K562 (cell line): ENCODE measurements at places on chromosomes 6 and 20.

GRCh38 chr6:36378936-36379335 lies 8.5 kb downstream of the ETV7 start:
- no peak overlapping the region for H3K27ac ChIP-seq
- H3K4me3 ChIP-seq: no peak overlapping the region
- H3K27me3 ChIP-seq: peaks cover 48% of the 10 kb centered on the region

- no peaks in the 10 kb centered on the region for H3K27me3 ChIP-seq
- no peak overlapping the region for H3K27ac ChIP-seq
- no peaks in the 10 kb centered on the region for H3K4me1 ChIP-seq
- no peak overlapping the region for H3K4me3 ChIP-seq
- no peak for DNase-seq
These were observed 343.9 kb downstream of the ZFAND3 start for GRCh38 chr6:38163186-38164130.

DNA sequence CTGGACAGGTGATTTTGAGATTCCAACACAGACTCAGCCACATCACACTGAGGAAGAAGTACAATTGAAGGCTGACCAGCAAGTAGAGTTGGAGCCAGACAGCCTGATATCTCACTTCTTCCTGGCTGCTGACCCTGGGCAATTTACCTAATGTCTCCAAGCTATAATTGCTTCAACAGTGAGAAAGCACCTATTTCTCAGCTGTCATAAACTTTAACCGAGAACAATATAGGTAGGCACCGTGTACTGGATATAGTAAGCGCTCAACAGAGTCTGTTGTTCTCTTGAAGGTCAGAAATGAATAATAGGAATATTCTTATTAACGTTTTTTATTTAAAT lies 28.3 kb downstream of the STX7 start:
- DNase-seq: no peak
- no peaks in the 10 kb centered on the region for H3K4me1 ChIP-seq
- H3K4me3 ChIP-seq: no peak overlapping the region
- H3K27me3 ChIP-seq: no peaks in the 10 kb centered on the region
- no peaks in the 10 kb centered on the region; the same call in 1 of the 3 replicates for H3K36me3 ChIP-seq

- no peaks in the 10 kb centered on the region for H3K36me3 ChIP-seq
- H3K27me3 ChIP-seq: no peaks in the 10 kb centered on the region
- no peak overlapping the region for H3K27ac ChIP-seq
- no peaks in the 10 kb centered on the region for H3K4me1 ChIP-seq
- no peak overlapping the region for H3K4me3 ChIP-seq
These were observed 301.6 kb upstream of the ADGRB3 start for GRCh38 chr6:68333442-68333841.

GRCh38 chr6:82995066-82995465 lies 70.6 kb downstream of the UBE3D start:
- no peak overlapping the region for H3K27ac ChIP-seq
- no peak for DNase-seq
- no peaks in the 10 kb centered on the region for H3K4me1 ChIP-seq
- no peaks in the 10 kb centered on the region for H3K27me3 ChIP-seq
- no peak overlapping the region for H3K4me3 ChIP-seq

DNA sequence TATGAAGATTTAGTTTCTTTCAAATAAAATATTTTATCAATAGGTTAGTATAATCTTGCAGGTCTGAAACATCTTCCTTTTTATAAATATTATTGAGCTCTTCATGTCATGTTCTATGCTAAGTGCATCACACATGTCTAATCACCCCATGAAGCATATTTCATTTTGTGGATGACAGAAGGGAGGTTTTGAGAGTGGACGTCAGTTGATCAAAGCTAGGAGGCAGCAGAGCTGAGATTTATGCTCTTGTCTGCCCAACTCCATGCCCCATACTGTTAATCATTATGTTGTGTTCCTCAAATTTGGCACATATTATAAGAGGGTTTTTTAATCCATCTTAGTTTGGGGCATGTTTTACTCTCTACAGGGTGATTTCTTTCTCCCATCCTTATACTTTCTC lies 22.7 kb downstream of the DSE start:
- no peaks in the 10 kb centered on the region for H3K4me1 ChIP-seq
- DNase-seq: no peak
- H3K27ac ChIP-seq: no peak overlapping the region
- no peaks in the 10 kb centered on the region for H3K36me3 ChIP-seq
- no peak overlapping the region for H3K4me3 ChIP-seq

GRCh38 chr6:17621003-17621402 lies 20.9 kb downstream of the FAM8A1 start:
- peaks cover 93% of the 10 kb centered on the region for H3K36me3 ChIP-seq
- no peaks in the 10 kb centered on the region for H3K4me1 ChIP-seq
- H3K27me3 ChIP-seq: no peaks in the 10 kb centered on the region
- DNase-seq: no peak
- H3K4me3 ChIP-seq: no peak overlapping the region

DNA sequence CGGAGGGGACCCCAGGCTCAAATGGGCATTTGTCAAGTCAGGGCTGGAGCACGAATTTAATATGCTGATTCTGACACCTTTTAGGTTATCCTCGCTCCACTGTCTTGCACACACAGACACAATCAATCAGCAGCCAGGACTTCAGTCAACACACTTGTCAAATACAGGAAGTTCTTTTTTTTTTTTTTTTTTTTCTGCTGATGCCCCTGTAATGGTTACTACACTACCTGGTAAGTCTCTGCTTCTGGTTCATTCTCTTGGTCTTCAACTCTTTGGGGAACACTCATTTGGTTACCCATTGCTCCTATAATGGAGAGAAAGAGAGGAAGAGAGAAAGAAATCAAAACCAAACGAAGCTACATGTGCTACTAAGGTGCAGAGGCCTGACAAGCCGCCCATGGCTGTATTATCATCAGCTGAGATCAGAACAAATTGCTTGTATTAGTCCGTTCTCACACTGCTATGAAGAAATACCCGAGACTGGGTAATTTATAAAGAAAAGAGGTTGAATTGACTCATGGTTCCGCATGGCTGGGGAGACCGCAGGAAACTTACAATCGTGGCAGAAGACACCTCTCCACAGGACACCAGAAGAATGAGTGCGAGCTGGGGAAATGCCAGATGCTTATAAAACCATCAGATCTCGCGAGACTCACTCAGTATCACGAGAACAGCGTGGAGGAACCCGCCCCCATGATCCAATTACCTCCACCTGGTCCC lies 11.8 kb downstream of the BCAS1 start:
- H3K4me1 ChIP-seq: peaks cover 2% of the 10 kb centered on the region; the same call in 1 of the 3 replicates
- no peak overlapping the region for H3K27ac ChIP-seq
- H3K36me3 ChIP-seq: no peaks in the 10 kb centered on the region
- H3K27me3 ChIP-seq: no peaks in the 10 kb centered on the region

DNA sequence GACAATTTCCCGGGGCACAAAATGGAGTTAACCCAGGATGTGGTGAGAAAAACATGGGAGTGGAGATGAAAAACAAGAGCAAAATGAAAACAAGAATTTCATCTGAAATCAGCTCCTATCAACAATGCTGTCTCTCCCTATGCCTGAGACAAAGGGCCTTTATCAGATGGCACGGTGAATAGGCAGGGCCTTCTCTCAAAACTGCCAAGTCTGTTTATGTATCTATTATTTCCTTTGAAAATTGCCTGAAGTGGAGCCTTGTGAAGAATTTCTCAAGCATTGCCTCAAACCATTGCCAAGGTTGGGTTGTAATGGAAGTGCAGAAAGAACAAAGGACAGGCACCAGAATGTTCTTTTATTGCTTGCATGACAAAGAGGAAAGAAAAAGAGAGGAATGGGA lies 74.7 kb downstream of the BTBD3 start:
- H3K4me1 ChIP-seq: no peaks in the 10 kb centered on the region
- H3K27ac ChIP-seq: no peak overlapping the region
- no peak for DNase-seq
- H3K36me3 ChIP-seq: no peaks in the 10 kb centered on the region

DNA sequence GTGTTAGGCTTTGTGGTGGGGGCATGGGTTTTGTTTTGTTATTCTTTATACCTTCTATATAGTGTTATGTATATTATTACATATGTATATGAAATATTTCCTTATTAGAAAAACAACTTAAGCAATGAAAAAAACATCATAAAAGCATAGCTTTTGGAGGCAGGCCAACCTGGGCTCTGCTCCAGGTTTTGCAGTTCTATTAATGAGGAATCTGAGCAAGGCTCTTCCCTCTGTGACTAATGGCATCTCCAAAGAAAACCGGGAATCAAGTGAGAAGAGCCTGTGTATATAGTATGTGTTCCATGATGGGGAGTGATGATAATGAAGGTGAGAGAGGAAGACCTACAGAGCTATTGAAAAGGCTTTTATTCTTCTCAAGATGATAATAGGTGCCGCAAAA lies 291.1 kb downstream of the CLIC5 start:
- H3K36me3 ChIP-seq: no peaks in the 10 kb centered on the region
- no peak overlapping the region for H3K27ac ChIP-seq
- no peaks in the 10 kb centered on the region; the same call in 2 of the 3 replicates for H3K27me3 ChIP-seq
- H3K4me1 ChIP-seq: no peaks in the 10 kb centered on the region

- no peak overlapping the region for H3K27ac ChIP-seq
- H3K4me3 ChIP-seq: no peak overlapping the region
- H3K36me3 ChIP-seq: no peaks in the 10 kb centered on the region
- no peaks in the 10 kb centered on the region for H3K4me1 ChIP-seq
- DNase-seq: no peak
- H3K27me3 ChIP-seq: no peaks in the 10 kb centered on the region
These were observed 140.5 kb upstream of the SYNDIG1 start for GRCh38 chr20:24328901-24329300.
